Endothelial cell of umbilical vein (primary cell): ENCODE measurements at places on chromosomes 6 and 20.

DNA sequence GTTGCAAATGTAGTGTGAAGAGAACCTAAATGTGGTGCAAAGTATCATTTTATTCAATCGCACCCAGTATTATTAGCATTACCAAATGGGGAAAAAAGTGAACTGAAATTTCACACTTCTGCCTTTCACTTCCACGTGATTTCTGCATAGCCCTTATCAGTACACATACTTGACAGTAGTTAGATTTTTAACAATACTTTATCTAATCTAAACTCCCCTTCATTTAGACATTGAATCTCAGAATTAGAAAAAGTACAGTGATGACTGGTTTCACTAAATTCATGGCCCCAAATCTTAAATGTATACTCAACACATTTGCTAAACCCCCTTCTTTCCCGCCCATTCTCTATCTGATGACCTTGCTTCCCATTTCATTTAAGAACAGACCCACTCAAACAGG, 14.3 kb downstream of the STX7 start:
- no peak for DNase-seq

DNA sequence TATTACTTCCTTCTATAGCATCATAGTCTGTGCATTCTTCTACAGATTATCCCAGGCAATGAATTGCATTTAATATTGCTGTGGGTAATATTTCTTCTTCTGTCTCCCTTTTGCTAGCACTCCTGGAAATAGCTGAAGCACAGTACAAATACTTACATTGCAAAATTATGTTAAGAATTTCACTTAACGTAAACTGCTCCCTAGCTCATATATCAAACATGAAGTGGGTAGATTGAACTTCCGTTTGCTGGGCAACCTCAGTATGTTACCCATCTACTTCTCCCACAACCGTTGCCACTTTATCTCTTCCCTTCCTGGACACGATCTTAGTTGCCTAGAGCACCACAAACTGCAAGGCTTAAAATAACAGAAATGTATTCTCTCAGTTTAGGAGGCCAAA, 963.3 kb downstream of the KIF16B start:
- no peak for DNase-seq

DNA sequence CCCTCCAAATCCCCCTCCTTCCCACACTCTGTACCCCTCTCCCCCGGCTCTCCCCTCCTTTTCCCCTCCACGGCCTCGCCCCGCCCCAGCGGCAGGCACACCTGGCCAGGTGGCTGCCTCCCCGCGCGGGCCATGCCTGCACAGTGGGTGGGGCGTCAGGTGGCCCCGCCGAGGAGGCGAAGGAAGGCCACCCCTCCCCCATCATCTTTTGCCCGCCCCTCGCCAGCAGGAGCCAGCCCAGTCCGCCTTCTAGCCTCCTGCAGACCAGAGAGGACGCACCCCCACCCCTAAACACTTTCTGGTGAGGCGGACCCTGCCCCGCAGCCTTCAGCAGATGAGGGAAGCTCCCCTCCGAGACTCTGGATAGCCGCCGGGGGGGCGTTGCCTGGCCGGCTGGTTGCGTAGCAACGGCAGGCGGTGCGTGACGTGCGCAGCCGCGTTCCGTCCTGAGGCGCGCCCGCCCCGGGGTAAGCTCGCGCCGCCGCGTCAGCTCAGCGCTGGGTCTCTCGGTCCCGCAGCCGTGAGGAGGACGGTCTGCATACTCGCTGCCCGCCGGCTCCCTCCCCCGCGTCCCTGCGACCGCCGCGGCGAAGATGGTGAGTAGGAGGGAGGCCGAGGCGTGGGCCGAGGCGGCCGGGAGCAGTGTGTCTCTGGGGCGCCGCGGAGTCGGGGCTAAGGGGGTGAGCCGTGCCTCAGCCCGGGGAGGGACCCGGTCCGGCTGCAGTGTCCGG, at the start of gene DSTN:
DSTN (plus strand) TSS at position 460 of the 731 bp plus-strand sequence; CDS start at position 594, 134 bp downstream.
- peak; percentile 95 for DNase-seq

GRCh38 chr6:100453701-100454521, 10.8 kb downstream of the SIM1 start:
- no peak for DNase-seq

- no peak for DNase-seq
Observed at GRCh38 chr6:133208183-133208755, 32.9 kb upstream of the EYA4 start.

DNA sequence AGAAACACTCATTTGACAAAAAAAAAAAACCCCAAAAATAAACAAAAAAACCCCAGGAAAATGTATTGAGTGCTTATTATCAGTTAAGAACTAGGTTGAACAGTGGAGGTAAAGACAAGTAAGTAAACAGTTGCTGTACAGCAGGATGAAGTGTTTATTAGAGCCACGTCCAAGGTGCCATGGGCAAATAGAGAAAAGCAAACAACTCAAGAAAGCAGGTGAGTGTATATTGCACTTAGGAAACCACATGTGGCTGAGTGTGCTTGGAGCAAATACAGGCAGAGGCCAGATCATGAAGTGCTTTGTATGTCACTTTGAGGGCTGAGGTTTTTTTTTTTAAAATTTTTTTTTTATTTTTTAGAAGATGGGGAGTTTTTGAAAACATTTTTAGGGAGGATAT, 98.3 kb downstream of the MACROD2 start:
- DNase-seq = no peak

- no peak for DNase-seq
Observed at GRCh38 chr20:10488534-10488933, 53.4 kb downstream of the SLX4IP start.

DNA sequence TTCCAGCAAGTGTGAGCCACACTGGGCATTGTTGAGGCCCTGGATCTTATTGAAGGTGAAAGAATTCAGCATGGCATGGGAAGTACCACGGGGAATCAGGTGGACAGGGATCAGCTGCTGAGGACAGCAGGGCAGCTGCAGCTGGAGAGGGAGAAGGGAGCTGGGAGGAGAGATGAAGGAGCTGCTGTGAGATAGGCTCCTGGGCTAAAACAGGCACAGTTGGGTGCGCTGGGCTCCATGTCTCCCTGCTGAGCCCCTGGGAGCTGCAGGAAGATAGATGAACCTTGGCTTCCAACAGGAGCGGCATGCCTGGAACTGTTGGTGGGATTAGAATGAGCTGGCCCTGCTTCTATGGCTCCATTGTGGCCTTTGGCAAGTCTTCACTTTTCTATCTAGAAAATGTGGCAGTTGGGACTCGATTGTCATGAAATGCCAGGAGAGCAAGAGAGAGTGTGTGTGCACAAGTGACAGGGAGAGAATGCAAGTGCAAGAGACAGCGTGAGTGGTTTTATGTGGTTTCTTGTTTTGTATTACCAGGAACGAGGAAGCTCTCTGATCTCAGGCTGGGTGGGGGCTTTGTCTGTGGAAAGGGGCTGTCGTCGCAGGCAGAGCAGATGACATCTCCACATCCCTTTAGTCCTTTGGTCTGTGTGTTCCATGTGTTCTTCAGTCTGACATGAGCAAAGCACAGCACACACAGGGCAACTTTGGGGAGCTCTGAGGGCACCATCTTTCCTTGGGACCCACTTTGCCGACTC, 20.4 kb downstream of the SNPH start:
- DNase-seq = no peak

GRCh38 chr6:149965194-149966020, 1.7 kb downstream of the ULBP1 start:
- DNase-seq = no peak

DNA sequence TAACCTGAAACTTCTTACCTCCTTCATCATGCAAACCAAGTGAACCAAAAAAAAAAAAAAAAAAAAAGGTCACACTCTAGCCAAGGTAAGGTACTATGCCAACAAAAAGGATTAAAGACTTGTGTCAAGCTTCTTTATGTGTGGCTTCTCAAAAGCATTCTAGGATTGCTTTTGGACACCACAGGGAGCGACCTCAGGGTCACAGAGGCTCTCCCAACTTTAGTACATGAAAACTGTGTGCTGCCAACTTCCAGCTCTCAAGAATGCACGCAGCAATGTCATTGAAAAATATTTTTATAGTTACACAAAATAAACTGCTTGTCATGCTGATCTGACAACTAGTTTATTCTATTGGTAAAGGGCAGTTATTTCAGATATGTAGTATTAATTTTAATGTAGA, 243.8 kb downstream of the PLCB1 start:
- no peak for DNase-seq

- peak; percentile 29 for DNase-seq
Observed at GRCh38 chr6:46098678-46099077, 31.1 kb upstream of the ENPP4 start.

GRCh38 chr6:100886076-100886475, 4.9 kb upstream of the ASCC3 start:
- no peak for DNase-seq

DNA sequence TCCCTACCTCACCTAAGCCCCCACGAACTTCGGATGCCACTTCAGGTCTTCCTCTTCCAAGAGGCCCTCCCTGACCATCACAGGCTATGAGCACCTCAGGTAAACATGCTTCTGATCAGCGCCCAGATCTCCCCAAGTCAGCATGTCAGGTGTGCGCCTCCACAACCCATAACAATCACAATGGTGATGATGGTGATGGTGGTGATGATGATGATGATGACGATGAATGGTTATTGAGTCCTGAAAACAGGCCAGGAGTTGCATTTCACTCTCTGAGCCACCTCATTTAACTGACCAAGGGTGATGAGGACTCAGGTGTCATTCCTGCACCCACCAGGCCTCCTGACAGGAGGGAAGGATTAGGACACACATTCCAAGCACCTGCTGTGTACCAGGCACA, 426.6 kb upstream of the SULF2 start:
- no peak for DNase-seq

DNA sequence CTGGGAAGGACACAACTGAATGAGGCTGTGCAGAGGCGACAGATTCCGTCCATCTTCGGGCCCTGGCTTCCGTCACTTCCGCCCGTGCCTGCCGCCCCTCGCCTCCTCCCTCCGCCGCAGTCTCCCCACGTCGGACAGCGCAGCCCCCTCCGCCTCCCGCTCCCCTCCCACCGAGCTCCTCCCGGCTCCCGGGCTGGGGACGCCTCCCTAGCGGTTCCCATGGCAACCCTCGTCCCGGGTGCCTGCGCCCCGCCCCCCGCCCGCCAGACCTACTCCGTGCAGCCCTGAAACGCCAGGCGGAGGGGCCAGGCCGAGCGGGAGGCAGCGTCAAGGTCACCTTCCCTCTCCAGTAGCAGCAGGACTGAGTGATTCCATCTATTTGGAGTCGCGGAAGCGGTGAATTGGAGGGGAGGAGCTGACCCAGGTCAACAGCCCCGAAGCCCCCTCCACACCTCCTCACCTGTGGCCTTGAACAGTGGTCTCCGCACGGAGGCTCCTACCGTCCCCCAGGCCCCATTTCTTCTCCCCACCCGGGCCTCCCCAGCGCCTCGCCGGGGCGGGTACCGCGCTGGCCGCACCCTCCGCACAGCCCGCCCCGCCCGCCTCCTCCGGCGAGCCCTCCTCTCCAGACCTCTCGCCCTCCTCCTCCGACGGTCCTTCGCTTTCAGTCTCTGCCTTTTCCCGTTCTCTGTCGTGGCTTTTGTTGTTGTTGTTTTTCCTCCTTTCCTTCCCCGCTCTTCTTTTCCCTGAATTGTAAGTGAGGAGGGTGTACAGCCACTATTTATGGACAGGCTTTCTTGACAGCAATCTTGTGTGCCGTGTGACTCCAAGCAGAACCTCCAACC, 951 bp downstream of the NRSN2 start:
- DNase-seq = peak; percentile 89

DNA sequence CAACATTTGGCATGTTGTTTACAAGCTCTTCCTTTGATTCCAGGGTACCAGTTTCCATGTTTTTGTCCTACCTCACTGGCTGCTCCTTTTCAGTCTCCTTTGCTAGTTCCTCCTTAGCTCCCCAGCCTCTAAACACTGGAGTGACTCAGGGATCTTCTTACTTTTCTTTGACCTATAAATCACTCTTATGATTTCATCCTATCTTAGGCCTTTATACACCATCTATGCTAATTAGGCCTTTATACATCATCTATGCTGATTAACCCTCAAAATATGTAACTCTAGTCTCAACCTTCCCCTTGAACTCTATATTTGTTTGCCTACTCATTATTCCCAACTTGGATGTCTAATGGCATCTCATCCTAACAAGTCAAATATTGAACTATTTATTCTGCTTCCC, 9.5 kb downstream of the TMEM30A start:
- peak; percentile 47 for DNase-seq

- peak; percentile 7 for DNase-seq
Observed at GRCh38 chr6:114747995-114748625, 405.3 kb upstream of the HS3ST5 start.

- no peak for DNase-seq
Observed at GRCh38 chr6:37492236-37492972, 7.3 kb downstream of the CCDC167 start.

- DNase-seq = no peak
Observed at GRCh38 chr20:34199183-34199582, 42.0 kb upstream of the ASIP start.

DNA sequence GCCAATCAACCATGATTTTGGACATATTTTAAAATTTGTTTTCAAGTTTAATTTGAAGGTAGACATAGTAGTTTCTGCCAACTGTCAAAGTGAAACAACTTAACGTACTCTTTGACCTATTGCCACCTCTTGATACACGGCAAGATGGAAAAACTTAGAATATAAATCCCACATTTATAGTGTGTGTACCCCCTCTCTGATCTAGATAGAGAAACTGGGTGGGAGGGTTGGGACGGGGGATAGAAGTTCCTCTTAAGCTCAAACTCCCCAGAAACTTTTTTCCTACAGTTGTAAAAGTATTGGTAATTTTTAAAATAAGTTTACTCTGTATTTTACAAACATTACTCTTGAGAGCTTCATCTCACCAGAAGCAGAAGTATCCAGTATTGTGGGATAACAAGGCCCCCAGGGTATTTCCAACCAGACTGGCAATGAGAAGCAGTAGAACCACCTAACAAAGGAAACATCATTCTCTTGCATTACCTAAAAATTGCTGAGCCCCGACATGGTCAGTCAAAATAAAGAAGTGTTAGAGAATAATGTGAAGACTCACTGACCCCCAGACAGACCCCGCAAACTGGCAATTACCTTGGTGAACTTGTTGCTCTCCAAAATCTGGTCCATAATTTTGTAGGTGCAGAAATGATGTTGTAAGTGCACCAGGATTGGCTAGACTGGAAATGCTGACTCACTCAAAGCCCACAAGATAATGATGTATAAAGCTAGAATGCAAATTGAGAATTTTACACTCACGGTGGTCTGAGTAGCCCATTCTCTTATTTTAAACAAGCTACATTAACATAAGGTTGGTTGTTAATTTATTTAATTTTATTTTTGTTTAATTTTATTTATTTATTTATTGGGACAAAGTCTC, 74.7 kb upstream of the TNFAIP3 start:
- DNase-seq = no peak

- DNase-seq = no peak
Observed at GRCh38 chr6:107667790-107668189, 156.3 kb downstream of the SCML4 start.
